ENCODE measurements at places on chromosomes 2 and 18. TPM values are rescaled to one million over a fixed set of nuclear protein-coding genes. Genes with fewer than 3 reads are reported as not detected.
A peak's percentile ranks its signal among the peaks of the same experiment; 100 is the strongest.

- no peak for DNase-seq
Measured at GRCh38 chr2:26670171-26670570, 22.4 kb upstream of the KCNK3 start.

RAD51AP2 gene
- polyA plus RNA-seq = 0.20 TPM

ABCG5 gene
- 0.70 TPM for polyA plus RNA-seq

ZCCHC2 gene
- 10.1 TPM for polyA plus RNA-seq

GRCh38 chr2:150538651-150539201 lies 51.3 kb upstream of the RND3 start:
- no peak for DNase-seq

DNA sequence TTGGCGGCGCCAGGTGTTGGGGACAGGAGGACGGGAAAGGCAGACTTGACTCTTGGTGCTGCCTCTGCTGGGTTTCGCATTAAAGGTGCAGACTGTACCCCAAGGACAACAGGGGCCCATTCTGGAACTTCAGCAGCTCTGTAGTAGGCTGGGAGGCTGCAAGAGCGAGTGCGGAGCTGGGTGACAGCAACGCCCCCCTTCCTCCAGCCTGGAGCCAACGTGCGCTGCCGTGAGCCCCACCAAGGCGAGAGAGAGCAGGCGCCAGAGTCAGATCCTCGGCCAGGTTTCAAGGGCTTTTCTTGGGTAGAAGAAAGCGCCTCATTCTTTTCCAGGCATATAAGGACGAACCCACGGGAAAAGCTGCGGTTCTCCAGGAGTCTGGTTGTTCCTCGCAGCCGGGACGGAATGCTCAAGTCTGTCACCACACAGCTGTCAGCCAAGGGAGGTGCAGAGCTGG lies 1.9 kb downstream of the DOK6 start:
- no peak for DNase-seq

CHRND gene
- polyA plus RNA-seq = 0.52 TPM

C2orf92 gene
- 8.4 TPM for polyA plus RNA-seq

- no peak for DNase-seq
Measured at GRCh38 chr2:23091900-23092299, 293.1 kb upstream of the KLHL29 start.

DNA sequence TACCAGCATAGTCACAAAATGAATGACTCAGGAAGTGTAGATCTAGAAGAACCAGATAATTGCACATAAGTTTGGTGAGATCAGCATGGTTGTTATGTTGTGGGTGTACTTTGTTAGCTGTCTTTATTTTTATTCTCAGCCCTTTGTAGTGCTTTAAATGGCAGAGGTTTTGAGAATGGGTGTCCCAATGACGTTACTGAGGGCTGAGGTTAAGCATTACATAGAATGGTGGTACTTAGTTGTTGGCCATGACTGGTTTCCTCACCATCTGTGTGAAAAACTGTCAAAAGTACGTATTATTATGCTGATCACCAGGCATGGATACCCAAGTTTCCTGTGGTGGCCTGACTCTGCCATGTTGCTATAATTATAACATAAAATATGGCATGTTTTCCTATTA lies 165.8 kb downstream of the UBE2E3 start:
- no peak for DNase-seq

- DNase-seq = no peak
Measured at GRCh38 chr2:33595385-33595784, 3.7 kb downstream of the FAM98A start.

DNA sequence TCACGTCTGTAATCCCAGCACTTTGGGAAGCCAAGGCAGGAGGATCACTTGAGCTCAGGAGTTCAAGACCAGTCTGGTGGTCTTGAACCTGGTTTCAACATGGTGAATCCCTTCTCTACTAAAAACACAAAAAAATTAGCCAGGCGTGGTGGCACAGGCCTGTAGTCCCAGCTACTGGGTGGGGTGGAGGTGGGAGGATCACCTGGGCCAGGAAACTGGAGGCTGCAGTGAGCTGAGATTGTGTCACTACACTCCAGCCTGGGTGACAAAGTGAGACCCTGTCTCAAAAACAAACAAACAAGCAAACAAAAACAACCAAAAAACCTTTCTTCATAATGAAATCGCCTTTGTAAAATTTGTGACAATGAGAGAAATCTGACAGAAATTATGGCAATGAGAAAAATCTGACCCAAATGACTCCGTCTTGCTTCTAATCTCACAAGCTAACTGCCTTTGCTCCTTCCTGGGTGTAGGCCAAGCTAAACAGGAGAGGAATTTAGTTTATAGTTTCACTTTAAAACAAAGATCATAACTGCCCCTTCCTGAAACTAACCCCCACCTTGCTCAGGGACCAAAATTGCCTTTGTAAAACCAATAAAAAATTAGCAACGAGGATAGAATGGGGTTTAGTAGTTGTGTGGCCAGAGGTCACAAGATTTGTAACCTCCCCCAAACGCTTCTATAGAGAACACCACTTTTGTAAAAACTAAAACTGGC lies 60.7 kb upstream of the KIF5C start:
- peak; percentile 21 for DNase-seq

All from left renal pelvis (tissue), 4 donors.